ENCODE measurements at places on chromosomes 1 and 21.

DNA sequence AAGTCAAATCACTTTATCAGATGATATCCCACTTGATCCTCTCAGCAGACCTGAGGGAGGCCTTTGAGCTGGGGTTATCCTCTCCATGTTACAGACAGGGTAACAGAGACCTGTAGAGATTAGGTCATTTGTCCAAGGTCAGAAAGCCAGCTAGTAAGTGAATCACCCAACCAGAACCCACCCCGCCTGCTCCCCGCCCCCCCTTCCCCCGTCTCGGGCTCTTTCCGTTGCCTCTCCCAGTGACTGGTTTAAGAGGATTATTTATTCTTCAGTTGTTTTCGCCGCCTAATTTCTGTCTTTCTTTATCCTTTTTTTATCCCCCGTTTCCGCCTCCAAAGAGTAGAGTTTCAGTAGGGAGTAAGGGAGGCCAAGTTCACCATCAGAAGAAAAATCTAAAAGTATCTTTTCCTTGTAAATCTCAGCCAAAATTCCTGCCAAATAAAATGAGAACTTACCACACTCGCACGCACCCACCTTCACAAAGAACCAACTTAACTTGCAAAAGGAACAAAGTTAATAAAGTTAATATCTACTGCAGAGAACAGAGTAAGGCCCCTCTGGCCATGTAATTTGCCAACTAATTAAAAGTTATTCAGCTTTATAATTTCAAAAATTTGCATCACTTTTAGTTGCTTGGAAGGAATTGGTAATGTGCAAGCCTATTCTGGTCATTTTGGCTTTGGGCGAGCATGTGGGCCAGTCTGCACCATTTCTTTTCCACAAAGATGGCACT is 76.8 kb upstream of the TRABD2B start:
- no peak for DNase-seq

GRCh38 chr1:109705411-109705810 is 6.6 kb upstream of the GSTM5 start:
- DNase-seq = no peak

DNA sequence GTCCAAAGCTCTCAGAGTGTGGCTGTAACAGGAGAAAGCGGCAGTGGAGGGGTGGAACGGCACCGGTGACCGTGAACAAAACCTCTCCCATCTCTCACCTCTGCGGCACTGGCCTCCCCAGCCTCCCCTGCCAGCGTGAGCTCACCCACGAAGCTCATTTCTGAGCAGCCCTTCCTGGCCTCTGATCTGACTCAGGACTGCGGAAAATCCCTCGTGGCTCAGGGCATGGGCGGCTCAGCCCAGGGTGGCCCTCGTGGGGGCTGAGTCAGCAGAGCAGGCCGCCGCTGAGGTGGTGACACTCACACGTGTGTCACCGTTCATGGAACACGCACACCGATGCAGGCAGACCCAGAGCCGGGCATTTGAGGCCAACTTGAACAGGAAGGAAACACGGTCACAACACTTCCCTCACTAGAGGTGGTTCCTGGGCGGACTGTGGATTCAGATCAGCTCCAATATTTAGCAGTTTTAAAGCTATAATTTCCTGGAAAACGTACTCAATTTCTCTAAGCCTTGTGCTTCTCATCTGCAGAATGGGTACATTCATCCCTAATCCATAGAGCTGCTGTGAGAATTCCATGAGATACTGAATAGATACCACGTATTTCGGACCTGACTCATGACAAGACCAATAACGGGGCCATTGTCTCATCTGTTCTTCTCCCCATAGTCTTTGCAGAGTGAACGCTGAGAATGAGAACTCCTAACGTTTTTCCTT is 115.0 kb upstream of the TMPRSS2 start:
- no peak for DNase-seq

DNA sequence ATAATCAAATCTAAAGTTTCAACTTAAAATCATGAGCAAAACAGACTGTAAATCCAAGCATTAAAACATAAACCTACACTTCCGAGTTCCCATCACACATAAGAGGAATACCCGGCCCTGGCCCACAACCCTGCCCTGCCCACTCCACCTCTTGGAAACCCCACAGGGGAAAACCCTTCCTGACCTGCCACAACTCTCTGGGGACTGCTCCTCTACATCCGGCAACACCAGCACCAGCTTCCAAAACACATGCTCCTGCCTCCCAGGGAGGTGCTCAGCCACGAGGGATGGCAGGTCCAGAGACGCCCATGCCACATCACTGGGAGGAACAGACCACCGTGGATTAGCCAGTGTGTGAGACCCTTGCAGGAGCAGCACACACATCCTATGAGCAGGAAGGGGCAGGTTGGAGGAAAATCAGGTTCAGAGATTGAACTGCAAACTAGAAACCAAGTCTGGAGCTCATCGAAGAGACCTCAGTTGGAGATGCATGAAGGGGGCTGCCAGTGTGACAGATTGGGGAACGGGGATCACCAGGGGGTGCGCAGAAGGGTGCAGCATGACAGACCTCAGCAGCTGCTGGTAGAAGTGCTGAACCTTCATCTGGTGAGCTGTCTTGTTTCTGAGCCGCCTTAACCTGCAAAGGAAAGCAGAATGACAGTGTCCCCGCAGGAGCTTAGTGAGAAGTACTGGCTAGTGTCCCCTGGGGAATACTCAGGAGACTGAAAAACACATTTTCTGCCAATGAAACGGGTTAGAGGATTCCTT is 25.8 kb upstream of the LSS start:
- DNase-seq = no peak

DNA sequence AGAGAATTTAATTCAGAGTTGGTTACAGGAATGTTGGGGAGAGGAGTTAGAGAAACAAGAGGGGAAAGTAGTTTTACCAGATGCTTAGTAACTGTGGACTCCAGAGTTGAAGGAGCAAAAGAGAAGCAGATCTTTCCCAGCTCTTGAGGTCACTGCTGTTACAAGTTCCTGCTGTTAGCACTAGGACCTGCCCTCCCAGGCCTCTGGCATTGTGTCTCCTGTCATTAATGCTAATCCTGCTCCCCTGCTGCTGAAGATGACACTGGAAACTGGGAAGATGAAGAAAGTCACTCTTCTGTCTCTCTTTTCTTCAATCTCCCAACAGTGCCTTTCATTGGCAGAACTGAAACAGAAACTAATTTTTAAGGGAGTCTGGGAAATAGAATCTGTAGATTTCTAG is 845.6 kb downstream of the ADGRL2 start:
- no peak for DNase-seq

GRCh38 chr1:204621996-204622395 is 63.5 kb downstream of the LRRN2 start:
- DNase-seq = no peak

GRCh38 chr1:183002267-183002666 is 21.0 kb upstream of the LAMC1 start:
- no peak for DNase-seq

GRCh38 chr1:151563376-151563775 is 23.3 kb downstream of the TUFT1 start:
- DNase-seq = no peak

DNA sequence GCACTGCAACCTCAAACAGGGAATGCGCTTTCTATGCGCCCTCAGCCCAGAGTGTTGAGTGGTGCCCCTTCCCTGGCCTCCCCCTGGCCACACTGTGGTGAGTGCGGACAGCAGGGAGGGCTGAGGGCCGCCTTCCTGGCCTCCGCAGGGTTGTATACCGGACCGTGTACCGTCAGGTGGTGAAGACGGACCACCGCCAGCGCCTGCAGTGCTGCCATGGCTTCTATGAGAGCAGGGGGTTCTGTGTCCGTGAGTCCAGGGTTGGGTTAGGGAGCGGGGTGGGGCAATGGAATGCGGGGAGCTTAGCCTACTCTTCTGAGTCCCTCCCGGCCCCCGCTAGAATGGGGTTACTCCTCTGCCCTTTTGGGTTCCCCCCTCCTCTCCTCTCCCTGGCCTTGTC is 11.7 kb downstream of the PEAR1 start:
- no peak for DNase-seq

DNA sequence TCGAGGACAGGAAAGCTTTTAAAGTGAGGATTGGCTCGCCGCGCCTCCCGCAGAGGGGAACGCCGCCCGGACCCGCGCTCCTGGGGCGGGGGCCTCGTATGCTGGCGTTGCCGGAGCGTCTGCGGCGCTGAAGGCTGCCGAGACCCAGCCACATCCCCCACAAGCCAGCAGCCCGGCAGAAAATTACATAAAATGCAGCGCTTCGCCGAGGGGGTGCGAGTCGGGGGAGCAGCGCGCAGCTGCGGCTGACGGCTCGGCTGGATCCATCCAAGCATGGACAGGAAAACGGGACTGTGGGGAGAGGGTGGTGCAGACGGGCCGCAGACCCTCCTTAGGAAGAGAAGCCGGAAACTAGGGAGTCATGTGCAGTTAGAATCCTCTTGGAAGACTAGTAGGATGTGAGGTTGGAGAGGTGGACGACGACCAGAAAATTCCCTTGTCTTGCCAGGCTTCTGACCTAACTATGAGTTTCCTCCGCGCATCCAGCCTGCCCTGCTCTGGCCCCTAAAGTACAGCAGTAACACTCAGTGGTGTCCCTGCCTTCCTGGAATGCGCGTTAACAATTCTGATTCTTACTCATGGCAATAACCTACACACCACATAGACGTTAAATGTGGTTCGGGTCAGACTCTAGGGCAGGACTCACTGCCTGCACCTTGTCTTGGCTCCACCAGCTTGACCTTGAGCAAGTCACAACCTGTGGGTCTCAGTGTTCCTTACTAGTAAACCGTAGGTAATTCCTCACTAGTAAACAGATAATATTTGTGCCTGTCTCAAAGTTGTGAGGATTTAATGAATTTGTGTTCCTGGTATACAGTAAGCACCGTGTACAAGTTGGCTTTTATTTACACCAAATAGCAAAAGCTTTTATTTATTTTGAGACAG is 953 bp upstream of the BRWD1 start:
- DNase-seq = no peak

DNA sequence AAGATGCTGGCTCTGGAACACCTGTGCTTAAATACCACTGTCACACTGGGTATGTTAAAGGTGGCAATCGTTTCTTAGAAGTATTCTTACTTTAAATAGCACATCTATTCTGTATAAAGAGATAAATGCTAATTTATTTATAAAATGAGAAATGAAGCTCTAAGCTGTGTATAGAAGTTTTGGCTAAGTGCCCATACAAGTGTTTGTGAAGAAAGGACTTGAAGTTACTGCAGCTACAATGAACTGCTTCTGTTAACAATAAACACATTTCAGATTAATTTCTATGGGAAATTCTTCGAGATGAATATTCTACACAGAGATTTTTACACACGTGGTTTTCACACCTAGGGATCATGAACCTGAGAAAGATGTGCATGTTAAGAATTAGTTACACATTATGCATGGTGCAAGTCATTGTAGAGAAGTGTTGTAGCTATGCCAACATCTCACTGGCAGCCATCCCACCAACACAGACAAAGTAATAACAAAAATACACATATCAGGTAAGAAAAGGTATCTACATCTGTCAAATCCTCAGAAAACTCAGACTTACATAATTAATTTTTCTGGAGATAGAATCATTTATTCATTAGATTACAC is 16.2 kb downstream of the COL24A1 start:
- no peak for DNase-seq

Data from urothelium cell line (cell line).